Epithelial cell of alveolus of lung (primary cell): ENCODE measurements at places on chromosomes 2 and 18. TPM values are rescaled to one million over a fixed set of nuclear protein-coding genes. Genes with fewer than 3 reads are reported as not detected.

The EIF2AK2 gene
- total RNA-seq: 18.0 and 21.4 TPM in 2 replicates

The RAB1A gene
- 92.2 and 95.6 TPM in 2 replicates for total RNA-seq

The PLB1 gene
- total RNA-seq: 1.0 TPM in 1 of 2 replicates, not detected in the other

The IL1F10 gene
- total RNA-seq: not detected in 2 replicates

The TMEM169 gene
- total RNA-seq: 0.16 and 0.65 TPM in 2 replicates

The PXDN gene
- 438 and 509 TPM in 2 replicates for total RNA-seq

The UPP2 gene
- total RNA-seq: not detected in 2 replicates

The AQP12A gene
- not detected in 2 replicates for total RNA-seq

The FNDC4 gene
- 10.4 and 20.9 TPM in 2 replicates for total RNA-seq

The GDF7 gene
- not detected in 2 replicates for total RNA-seq

The GRB14 gene
- 1.3 TPM in 1 of 2 replicates, not detected in the other for total RNA-seq

The RND3 gene
- 63.7 and 87.9 TPM in 2 replicates for total RNA-seq

The MPP4 gene
- 4.3 TPM in 1 of 2 replicates, not detected in the other for total RNA-seq

The ABCB11 gene
- total RNA-seq: not detected in 2 replicates

The HOXD12 gene
- total RNA-seq: not detected in 2 replicates

The C2orf66 gene
- total RNA-seq: 0.24 TPM in 1 of 2 replicates, not detected in the other

The KCNF1 gene
- total RNA-seq: 0.26 and 16.8 TPM in 2 replicates

The IL36RN gene
- not detected in 2 replicates for total RNA-seq

The ESPNL gene
- 0.39 and 2.9 TPM in 2 replicates for total RNA-seq

The EML4 gene
- 19.2 and 28.4 TPM in 2 replicates for total RNA-seq

The C2orf15 gene
- total RNA-seq: not detected in 2 replicates

The ZSWIM2 gene
- total RNA-seq: not detected in 2 replicates

The AMER3 gene
- not detected in 2 replicates for total RNA-seq

The TUBB8B gene
- not detected in 2 replicates for total RNA-seq

The CCDC85A gene
- total RNA-seq: 0.78 TPM in 1 of 2 replicates, not detected in the other

The ANKMY1 gene
- total RNA-seq: 6.9 and 24.5 TPM in 2 replicates

The CCL20 gene
- 0.88 and 14.0 TPM in 2 replicates for total RNA-seq

The TNFRSF11A gene
- under 0.01 TPM in 1 of 2 replicates, not detected in the other for total RNA-seq

The IL36A gene
- not detected in 2 replicates for total RNA-seq

The ACMSD gene
- not detected in 2 replicates for total RNA-seq

The CHST9 gene
- total RNA-seq: not detected in 2 replicates

The GALNT13 gene
- total RNA-seq: under 0.01 and 0.78 TPM in 2 replicates

The SPAG16 gene
- 13.2 and 26.5 TPM in 2 replicates for total RNA-seq

The FMNL2 gene
- 16.4 and 17.1 TPM in 2 replicates for total RNA-seq

The CRYGC gene
- total RNA-seq: not detected in 2 replicates

The KIAA2012 gene
- not detected in 2 replicates for total RNA-seq

The UGT1A10 gene
- total RNA-seq: not detected in 2 replicates

The STPG4 gene
- 1.0 TPM in 1 of 2 replicates, not detected in the other for total RNA-seq

The DES gene
- under 0.01 and 20.4 TPM in 2 replicates for total RNA-seq

The UGT1A9 gene
- total RNA-seq: not detected in 2 replicates

The ZAP70 gene
- total RNA-seq: not detected in 2 replicates
